ENCODE measurements at places on chromosomes 3 and 15.
A peak's percentile ranks its signal among the peaks of the same experiment; 100 is the strongest.

DNA sequence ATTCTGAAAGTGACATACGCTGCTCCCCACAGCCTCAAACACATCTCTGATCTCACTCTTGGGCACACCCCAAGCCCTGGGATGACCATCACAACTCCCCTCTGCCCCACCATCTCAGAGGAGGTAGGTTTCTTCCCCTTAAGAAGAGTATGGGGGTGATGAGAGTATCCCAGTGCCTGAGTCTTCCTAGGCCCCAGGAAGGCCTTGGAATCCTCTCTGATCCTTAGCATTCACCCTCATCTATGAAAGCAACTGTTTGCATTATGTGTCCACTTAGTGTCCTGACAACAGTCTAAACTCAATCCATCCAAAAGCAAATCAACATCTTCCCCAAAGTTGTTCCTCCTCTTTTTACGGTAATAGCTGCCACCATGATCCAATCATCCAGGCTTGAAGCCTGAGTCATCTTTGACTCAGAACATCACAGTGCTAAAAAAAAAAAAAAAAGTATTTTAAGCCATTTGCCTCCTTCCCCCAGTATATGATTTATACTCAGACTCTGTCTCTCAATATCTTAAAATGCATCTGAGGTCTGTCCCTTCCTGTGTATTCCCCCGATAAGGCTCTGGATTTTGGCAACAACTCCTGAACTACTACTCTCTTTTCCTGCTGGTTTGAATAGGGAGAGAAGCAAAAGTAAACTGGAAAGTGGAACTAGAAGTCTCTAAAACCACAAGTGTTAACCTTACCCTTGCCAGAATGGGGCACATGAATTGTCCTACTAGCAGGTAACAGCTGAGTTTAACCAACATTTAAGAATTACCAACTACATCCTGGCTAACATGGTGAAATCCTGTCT lies 22.5 kb downstream of the POPDC2 start:
- DNase-seq, result no peak

GRCh38 chr3:11699083-11699427 lies 55.3 kb upstream of the VGLL4 start:
- DNase-seq, result no peak

DNA sequence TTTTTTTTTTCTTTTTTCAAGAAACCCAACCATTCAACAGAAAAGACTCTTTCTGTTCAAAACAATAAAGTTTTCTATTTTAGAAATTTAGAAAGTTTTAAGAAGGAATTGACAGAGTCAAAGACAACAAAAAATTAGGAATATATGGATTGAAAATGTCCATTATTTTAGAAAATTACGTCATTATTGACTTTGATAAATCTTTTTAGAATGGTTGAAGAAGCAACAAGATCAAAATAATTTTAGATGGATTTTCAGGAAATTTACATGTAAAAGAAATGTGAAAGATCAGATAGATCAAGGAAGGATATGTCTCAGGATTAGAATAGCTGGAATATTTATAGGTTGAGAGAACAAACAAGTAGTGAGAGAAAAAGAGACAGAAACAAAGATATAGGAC lies 8.4 kb upstream of the KCNH8 start:
- no peak for DNase-seq

DNA sequence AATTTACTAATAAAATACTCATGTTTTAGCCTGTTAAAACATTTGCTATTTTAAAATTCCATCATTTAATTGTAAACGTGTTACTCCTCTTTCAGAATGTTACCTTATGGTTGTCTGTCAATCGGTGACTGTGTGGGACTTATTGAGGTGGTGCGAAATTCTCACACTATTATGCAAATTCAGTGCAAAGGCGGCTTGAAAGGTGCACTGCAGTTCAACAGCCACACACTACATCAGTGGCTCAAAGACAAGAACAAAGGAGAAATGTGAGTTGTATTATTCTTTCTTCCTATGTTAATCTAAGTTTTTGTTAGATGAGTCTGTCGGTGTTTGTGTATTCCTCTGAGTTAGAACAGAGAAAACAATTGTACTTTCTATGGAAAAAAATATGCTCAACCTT lies 21.7 kb downstream of the KCNMB3 start:
- no peak for DNase-seq

GRCh38 chr15:35281515-35281914 lies 196.4 kb upstream of the NANOGP8 start:
- no peak for DNase-seq

GRCh38 chr3:72481542-72481941 lies 366.7 kb downstream of the SHQ1 start:
- no peak for DNase-seq

DNA sequence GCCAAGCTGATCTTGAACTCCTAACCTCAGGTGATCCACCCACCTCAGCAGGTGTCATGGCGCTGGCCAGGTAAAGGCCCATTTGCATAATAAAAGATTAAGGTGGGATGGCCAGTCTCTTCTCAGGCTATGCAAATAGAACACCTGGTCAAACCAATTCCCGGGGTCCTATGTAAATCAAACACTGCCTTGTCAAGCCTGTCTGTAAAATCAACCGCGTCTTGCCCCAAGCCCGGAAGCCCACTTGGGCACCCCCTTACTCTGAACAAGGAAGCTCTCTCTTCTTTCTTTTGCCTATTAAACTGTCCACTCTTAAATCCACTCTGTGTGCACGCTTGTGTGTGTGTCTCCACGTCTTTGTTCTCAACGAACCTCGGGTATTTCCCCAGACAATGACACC lies 13.0 kb upstream of the POC1A start:
- DNase-seq, result no peak

DNA sequence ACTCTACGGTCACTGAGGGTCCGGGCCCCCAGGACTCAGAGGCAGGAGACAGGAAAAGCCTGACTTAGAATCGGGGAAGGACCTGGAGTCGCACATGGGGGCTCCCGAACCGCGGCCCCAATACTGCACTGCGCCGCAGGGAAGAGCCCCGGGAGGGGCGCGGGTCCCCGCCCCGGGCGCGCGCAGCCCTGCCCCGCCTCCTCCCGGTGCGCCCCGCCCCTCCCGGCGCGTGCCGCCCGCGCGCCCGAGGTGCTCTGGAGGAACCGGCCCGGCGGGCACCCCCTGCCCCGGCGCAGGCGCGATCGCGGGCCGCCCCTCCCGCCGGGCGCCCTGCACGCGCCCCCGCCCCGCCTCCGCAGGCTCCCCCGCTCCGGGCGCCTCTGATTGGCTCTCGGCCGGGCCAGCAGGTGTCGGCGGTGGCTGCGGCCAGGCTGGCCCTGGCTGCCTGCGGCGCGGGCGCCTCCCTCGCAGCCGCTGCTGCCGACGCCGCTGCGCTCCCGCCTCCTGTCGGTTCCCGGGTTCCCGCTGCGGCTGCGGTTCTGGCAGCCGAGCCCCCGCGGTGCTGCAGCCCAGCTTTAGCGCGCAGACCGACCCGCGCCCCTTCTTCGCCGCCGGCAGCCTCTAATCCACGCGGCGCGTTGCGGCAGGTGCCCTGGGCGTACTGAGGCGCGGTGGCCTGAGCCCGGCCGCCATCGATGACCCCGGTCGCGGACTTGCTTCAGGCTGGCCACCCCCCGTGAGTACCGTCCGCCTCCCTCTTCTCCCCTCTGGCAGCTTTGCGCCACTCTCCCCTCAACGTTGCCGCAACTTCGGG lies at the start of gene MYRIP:
TSS of gene MYRIP (plus strand) at position 429 of the 814 bp plus-strand sequence. CDS start 91,208 bp downstream, outside the sequence.
- DNase-seq, result no peak

GRCh38 chr3:72947715-72948490 lies 48.7 kb upstream of the PPP4R2 start:
- no peak for DNase-seq

DNA sequence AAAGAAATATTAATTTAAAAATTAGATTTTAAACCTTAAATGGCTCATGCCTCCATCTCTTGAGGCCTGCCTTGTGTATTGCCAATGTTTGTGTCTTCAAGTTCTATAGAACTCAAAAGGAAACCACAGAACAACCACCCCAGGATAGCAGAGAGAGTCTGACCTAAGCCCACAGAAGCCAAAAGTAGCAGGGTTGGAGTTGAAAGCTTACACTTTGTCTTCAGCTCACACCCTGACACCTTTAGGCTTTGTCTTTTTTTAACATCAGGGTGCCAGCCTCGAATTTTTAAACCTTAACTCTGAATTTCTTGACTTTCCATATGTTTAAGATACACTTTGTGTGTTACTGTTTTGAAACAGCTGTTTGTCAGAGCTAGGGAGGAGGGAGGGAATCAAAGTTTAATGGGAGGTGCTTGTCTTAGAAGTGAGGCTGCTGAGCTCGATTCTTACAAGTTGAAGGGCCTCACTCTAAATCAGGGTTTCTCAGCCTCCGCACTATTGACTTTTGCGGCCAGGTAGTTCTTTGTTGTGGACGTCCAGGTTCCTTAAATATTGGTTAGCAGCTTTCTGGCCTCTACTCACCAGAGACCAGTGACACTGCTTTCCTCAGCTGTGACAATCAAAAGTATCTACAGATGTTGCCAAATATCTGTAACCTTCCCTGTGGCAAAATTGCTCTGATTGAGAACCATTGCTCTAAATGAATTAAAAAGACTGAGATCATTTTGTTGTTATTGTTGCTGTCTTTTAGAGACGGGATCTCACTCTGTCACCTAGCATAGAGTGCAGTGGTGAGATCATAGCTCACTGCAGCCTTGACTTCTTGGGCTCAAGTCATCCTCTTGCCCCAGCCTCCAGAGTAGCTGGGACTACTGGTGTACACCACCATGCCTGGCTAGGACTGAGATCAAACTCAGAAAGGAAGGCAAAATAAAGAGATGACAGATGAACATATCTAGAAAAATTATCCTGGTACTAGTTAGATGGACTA lies 139.2 kb upstream of the EOMES start:
- DNase-seq, result no peak

DNA sequence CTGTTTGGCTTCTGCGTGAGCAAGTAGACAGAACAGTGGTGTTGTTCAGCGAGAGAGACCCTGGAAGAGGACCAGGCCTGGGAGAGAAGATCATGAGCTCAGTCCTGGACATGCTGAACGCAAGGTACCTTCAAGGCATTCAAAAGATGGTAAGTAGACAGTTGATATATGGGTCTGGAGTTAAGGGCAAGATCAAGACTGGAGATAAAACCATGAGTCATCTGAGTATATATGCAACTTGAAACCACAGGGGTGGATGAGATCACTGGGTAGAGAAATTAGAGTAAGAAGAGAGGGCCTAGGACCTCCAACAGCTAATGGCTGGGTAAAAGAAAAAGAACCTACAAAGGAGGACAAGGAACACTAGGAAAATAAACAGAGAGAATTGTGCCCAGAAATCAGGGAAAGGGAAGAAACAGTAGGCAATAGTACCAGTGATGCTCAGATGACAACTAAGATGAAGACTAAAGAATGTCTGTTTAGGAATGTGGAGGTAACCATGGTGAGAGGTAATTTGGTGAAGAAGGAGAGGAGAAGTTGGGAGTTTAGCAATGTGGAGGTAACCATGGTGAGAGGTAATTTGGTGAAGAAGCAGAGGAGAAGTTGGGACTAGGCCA lies 343.2 kb upstream of the ADAMTS9 start:
- no peak for DNase-seq

GRCh38 chr3:45979378-45979777 lies 16.2 kb downstream of the FYCO1 start:
- no peak for DNase-seq

DNA sequence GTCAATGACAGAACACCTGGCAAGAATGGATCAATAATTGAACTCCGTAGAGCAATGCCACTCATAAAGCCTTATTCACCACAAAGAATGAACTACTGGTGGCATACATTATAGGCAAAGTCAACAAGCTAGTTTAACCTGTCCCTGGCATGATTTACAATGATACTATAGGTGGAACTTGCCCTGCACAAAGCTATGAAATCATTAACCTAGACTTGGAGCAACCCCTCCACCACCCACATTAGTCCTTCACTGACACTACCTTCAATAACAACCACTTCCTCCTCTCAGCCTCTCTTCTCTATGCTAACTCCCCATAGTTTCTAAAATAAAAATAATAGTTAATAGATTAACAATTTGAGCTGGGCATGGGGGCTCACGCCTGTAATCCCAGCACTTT lies 54.4 kb downstream of the ACAP2 start:
- no peak for DNase-seq

DNA sequence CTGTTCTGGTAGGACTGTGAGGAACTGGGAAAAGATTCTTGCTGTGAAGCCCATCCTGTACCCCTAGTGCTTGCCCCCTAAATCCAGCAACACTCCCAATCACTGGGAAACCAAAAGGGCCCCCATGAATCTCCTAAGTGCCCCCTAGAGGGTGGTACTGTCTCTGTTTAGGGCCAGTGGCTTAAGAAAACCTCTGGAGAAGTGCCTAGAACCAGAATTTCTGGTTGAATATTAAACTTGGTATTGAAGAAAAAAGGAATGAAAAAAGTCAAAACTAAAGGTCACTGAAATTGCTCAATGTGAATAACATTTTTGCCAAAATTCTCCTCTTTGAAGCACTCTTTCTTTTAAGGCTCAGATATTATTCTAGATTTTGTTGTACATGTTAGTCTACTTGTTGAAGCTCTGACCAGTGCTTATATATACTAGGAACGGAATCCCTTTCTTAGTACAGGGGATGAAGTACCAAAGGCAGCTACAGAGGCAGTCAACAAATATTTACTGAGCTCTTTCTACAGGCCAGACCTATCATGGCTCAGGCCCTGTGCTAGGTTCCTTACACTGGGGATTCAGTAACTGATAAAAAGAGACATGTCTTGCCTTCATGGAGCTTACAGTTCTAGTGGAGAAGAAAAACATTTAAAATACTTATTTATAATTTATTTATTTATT lies 138.8 kb downstream of the MYLK start:
- DNase-seq, result no peak

DNA sequence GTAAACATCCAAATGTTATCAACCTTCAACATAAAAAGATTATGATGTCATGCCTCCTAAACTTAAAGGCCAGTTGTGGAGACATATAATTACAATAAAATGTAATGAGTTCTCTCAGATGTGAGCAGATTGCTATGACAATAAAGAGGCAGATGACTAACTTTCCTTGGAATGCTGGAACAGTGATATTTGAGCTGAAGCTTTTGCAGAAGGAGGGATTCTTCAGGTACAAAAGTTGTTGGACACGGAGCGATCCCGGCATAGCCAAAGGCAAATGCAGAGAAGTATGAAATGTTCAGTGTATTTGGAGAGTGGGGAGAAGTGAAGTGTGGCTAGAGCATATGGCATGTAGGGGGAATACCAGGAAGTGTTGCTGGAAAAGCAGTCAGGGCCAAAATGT lies 520.1 kb downstream of the FGF12 start:
- no peak for DNase-seq

GRCh38 chr15:35349916-35350315 lies 196.0 kb downstream of the DPH6 start:
- DNase-seq, result no peak

GRCh38 chr15:85649372-85649771 lies 145.4 kb downstream of the KLHL25 start:
- peak; percentile 4 for DNase-seq

GRCh38 chr15:78334845-78335244 lies 5.3 kb upstream of the CRABP1 start:
- no peak for DNase-seq

DNA sequence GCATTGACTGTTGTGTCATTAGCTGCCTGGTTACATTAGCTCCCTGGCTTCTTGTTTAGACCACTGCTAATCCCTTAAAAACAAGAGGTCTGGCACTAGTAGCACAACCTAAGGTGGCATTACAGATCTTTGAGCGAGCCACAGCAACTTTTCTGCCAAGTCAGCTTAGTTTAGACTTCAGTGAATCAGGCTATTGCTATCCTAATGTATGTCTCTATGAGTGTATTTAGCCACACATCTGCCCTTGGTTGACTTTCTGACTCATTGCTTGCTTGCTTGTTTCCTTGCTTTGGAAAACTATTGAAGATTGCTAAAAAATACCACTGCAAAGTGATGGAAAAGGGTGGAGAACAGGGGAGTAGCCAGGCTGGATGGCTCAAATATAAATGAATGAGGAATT lies 50.2 kb downstream of the CHP1 start:
- no peak for DNase-seq

GRCh38 chr3:60579734-60580133 lies 671.5 kb downstream of the FHIT start:
- no peak for DNase-seq

Data from activated CD4-positive, alpha-beta T cell treated with anti-CD3 and anti-CD28 coated beads, Interleukin-2, amount 50 U/mL, for 4 hours (primary cell).